ENCODE measurements at places on chromosomes 6 and 20.

- DNase-seq = peak; percentile 56
These were observed 78.5 kb downstream of the CBFA2T2 start for GRCh38 chr20:33568378-33568777.

DNA sequence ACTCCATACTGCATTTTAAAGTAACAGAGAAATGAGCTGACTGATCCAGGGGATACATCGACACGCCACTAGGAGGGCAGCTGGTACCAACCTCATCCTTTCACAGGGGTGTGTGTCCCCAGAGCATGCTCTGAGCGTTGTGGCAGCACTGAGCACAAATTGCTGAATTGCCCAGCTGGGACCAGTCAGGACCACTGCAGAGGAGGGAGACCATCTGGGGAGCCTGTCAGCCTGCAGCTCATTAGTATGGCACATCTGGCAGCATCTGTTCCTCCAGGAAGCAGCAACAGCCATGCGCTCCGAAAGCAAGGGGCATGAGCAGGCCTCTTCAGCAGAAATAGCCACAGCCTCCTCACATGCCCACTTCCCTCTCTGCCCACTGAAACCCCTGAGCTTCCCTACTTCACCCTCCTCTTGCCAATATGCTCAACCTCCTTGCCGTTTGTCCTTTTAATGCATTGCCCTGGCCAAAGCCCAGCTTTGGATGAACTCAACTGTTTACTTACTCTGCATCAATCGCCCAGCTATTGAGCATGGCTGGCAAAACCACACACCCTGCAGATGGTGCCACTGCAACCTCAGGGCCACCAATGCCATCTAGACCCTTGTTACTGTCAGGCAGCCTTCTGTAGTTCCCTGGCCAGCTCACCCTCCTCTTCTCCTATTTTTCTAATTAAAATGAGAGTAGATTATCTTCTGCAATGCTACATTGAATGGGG is 77.6 kb upstream of the NEDD9 start:
- DNase-seq = no peak

DNA sequence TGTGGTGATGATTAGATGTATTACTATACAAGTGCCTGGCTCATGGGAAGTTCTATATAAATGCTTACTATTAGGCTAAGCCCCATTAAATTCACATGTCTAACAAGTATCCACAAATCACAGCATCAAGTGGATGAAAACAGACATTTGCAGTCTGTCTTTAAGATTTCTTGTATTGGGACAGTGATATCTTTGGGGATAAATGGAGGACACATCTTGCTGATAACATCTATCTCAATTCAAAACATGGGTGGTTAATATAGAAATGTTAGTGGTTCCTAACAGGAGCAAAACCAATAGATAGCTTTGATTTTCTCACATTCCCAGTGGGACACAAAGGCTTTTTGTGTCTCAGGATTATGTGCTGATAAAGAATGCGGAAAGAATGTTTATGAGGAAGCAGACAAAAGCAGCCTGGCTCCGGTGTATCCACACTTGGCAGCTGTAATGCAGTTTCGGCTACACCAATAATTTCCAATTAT is 29.3 kb downstream of the PTPRK start:
- no peak for DNase-seq

DNA sequence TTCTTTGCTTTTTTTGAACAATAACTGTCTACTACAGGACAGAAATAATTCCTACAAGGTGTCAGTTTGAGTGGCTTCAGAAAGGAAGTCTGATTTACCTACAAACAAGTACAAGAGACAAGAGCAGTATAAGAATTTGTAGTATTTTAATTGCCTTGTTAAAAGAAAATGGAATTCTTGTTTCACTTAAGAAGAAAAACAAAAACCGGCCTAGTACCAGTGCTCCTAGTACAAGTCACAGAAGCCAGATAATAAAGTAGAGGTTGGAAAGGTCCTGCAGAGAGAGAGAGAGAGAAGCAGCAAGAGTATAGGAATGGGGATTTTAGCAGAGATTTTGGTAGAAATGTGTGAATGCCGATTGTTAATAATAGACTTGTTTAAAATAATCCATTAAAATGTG is 6.4 kb downstream of the TAB2 start:
- DNase-seq = no peak

DNA sequence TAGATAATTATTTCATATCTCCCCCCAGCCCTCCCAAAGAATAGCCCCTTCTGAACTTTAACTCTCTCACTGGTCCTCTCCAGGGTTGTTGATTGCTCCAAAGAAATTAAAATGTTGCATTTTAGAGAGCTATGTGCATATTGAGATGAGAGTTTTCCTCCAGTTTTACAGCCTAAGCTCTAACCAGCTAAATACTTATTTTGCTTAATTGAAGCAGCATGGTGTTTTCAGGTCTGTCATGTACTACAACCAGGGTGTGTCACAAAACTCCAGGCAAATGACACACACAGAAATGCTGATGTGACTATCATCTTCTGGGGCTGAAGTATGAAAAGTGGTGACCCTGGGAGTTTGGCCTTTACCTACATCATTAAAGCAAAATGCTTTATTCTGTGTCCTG is 196.8 kb upstream of the STXBP5 start:
- no peak for DNase-seq

DNA sequence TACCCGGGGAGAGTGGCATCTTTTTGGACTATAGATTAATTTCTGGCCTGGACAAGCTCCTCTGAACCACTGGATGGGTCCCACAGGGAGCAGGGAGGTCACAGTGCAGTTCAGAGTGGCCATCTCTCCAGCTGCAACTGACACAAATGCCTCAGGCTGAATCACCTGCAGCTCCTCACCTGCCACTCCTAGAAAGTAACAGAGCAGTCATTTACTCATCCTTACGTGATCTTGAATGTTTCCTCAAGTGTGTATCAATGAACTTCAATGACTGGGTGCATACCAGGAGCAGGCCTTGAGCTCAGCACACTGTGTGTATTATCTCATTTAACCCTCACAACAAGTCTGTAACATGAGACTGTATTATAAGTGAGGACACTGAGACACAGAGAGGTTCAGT is 40.0 kb upstream of the SIRPG start:
- no peak for DNase-seq

DNA sequence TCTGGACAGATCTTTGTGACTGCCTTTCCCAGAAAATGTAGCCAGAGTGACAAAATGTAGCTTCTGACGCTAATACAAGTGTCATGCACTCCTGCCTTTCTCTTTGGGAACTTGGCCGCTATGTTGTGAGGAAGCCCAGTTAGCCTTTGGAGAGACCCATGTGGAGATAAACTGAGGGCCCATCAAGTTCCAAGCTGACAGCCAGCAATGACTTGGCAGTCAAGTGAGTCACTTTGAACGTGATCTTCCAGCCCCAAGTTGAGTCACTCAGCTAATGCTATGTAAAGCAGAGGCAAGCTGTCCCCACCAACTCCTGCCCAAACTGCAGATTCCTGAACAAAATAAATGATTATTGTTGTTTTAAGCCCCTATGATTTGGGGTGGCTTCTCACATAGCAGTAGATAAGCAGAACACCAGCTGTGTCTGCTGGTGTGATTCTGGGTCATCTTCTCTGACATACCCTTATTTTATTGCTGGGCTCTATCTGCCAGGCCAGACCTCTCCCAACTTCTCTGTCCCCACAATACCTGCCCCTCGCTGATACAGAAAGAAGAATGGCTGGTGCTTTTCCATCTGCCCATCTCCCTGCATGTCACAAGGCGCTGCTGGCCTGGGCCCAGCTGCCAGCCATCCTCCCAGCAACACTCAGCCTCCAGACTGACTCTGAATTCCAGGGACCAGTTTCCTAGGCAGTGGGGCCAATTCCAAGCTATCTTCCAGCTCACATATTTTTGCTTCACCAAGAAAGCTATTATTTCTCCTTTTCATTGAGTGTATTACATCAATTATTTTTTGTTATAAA is 274.8 kb downstream of the LRFN2 start:
- no peak for DNase-seq

DNA sequence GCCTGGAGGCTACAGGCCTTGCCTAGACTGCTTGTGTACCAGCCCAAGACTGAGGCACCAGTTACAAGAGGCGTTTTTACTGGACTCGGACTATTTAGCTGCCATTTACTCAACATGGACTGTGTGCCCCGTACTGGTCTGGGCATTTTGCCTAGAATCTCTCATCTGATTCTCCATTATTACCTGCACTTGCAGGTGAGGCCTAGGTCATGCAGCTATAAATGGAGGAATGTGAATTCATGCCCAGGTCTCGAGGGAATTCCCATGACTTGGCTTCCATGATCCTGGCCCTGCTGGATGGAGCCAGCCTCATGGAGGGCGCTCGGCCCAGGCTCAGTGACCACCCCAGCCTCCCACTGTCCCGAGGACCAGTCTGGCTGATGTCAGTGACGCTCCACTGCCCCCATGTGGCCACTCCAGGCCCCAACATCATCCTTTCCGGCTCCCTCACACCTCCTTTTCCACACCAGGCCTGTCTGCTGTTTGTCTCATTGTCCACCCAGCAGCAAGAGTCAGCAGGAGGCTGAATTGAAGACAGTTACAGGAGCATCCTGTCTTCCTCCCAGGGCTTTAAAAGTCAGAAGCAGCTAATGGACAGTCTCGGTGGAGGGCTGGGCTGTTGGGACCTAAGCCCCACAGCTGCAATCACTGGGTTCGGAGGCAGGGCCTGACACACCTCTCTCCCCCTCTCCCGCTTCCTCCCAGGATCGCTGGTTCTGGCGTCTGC is 8.7 kb downstream of the MMP24OS start:
- no peak for DNase-seq

- peak; percentile 36 for DNase-seq
These were observed 139.1 kb downstream of the KIF16B start for GRCh38 chr20:16434062-16434664.

DNA sequence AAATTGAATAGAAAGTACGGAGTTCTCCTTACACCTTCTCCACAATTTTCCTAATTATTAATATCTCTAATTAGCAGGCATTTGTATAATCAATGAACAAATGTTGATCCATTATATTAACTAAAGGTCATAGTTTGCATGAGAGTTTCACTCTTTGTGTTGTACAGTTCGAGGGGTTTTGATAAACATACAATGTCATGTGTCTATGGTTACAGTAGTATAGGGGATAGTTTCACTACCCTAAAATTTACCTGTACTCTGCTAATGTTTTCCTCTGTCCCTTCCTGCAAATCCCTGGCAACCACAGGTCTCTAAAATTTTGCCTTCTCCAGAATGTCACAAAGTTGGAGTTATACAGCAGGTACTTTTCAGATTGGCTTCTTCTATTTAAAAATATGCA is 1199.8 kb upstream of the GJE1 start:
- DNase-seq = no peak
